ENCODE measurements at places on chromosomes 1 and 21.

DNA sequence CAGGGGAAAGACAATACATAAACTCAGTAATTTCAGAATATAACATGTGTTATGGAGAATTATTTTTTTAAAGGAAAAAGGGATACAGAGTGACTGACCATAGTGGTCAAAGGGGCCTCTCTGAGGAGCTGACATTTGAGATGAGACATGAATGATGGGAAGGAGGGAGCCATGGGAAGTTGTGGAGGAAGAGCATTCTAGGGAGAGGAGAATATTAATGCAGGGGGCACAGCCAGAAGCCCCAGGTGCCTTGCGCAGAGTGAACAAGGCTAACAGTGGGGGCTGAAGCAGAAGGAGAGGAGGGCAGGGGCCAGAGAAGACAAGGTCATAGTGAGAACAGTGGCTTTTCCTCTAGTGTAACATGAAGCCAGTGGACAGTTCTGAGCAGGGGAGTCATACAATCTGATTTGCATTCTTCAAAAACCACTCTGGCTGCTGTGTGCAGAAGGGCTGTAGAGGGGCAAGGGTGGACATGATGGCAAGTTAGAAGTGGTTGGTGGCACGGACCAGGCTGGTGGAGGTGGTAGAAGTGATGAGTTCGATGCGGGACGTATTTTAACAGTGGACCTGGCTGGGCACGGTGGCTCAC is 28.2 kb upstream of the IFNLR1 start:
- DNase-seq: no peak

DNA sequence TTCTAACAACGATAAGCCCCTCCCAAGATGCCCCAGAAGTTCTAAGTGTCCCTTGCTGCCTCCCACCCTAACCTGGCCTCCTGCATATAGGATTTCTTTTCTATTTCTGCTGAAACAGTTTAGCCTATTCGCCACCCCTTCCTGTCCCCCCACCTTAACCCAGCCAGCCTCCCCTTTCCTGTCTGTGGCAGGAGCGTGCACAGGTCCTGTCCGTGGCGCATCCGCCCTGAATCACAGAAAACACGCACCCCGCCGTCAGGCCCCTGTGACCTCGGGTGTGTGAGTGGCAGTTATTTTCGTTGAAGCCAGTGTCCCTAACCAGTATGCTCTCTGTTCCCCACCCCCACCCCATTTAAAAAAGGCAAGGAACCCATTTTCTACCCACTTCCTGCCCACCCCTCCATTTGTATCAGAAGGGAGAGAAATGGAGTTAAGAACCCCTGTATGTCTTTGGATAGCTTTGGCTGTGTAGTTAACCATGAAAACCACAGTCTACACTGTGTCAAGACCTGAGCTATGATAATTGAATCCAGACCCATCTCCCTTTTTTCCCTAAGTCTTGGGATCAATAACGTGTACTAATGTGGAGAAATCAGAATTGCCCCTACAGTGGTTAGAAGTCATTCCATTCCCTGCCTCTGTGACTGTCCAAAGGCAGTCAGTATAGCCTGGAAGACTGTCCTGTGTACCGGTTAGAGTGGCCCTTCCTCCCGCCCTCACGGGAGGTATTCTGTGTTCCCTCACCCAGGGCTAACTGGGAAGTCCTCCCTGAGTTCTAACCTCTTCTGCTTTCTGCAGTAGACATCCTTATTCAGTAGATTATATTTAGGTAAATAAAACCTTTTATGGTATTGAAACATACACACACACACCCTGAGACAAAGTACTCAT is 1.8 kb downstream of the PLEKHO1 start:
- DNase-seq: peak; percentile 54

DNA sequence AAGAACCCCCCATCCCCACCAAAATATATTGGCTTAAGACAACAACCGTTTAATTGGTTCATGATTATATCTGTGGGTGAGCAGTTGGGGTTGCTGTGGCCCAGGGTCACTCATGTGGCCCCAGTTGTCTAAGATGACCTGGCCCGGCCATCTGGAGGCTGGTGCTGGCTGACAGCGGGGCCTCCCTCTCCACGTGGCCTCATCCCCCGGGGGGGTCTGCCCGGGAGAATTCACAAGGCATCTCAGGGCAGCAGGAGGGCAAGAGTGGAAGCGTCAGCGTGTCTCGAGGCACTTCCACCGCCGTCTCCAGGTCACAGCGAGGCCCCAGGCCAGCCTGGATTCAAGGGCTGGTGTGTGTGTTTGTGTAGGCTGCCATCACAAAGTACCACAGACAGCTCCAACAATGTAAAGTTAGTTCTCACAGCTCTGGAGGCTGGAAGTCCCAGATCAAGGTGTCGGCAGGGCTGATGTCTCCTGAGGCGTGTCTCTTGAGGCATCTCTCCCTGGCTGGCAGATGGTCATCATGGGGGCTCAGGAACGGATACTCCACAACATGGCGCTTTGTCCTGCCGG is 11.0 kb upstream of the UTS2 start:
- DNase-seq: no peak

GRCh38 chr1:228884615-228885566 is 149.6 kb downstream of the RHOU start:
- DNase-seq: no peak

DNA sequence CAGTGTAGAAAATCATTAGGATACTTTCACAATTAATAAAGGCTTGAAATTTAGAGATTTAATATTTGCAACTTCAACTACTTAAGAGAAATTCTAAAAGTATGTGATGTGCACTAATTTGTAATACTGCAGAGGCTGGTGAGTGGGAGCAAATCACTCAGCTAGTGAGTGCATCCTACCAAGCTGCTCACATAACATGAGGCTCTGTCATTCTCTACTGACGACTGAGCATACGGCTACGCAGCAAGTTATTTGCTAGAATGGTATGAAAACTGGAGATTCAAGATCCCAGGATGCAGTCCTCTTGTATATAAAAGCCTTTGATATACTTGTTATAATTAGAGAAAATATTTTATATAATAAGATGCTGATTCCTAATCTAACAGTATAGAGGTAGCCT is 90.1 kb downstream of the ATP1B1 start:
- no peak for DNase-seq

GRCh38 chr1:173448945-173449344 is 28.2 kb upstream of the PRDX6 start:
- DNase-seq: no peak

- no peak for DNase-seq
Measured at GRCh38 chr1:85444381-85444780, 20.6 kb downstream of the DDAH1 start.

GRCh38 chr1:12477936-12478611 is 139.9 kb downstream of the DHRS3 start:
- DNase-seq: no peak

- no peak for DNase-seq
Measured at GRCh38 chr1:26094076-26094669, 17.5 kb upstream of the PDIK1L start.

GRCh38 chr1:87803375-87803774 is 474.7 kb downstream of the LMO4 start:
- no peak for DNase-seq

DNA sequence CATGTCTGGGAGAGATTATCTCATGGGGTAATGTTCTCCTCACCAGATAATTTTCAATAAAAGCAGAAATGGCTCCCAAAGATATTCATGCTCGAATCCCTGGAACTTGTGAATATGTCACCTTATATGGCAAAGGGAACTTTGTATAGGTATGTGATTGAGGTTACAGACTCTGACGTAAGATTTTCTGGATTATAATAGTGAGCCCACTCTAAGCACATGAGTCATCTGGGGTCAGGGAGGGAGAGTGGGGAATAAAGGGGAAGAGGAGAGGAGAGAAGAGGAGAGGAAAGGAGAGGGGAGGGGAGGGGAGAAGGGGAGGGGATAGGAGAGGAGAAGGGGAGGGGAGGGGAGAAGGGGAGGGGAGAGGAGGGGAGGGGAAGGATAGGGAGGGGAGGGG is 1193.9 kb downstream of the PLA2G4A start:
- DNase-seq: no peak

- no peak for DNase-seq
Measured at GRCh38 chr1:14742181-14742980, 143.9 kb downstream of the KAZN start.

GRCh38 chr1:3431686-3432085 is 22.8 kb upstream of the ARHGEF16 start:
- no peak for DNase-seq

GRCh38 chr1:154866257-154867063 is 3.6 kb downstream of the KCNN3 start:
- no peak for DNase-seq

GRCh38 chr1:218692808-218693207 is 347.7 kb downstream of the TGFB2 start:
- no peak for DNase-seq

DNA sequence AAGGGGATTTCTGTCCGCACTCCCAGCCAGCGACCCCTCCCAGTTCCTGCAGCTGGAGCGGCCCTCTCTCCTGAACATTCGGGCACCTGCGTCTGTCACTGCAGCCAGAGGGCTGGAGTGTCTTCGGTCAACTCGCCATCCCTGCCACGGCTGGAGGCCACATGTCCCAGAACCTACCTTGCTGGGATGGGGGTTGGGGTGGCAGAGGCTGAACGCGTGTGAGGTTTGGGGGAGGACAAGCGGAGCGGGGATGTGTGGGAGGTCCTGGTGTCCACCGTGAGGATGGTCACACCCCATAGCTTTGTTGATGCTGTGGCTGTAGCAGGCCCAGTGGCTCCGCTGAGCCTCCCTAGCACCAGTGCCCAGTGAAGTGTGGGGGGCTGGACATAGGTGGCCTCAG is 14.8 kb upstream of the C1orf174 start:
- no peak for DNase-seq
